ENCODE measurements at places on chromosomes 11 and 22. TPM values are rescaled to one million over a fixed set of nuclear protein-coding genes. Genes with fewer than 3 reads are reported as not detected.

The MTCH2 gene
- 93.7 TPM for total RNA-seq

- no peak overlapping the region for H3K4me3 ChIP-seq
- no peaks in the 10 kb centered on the region for H3K4me1 ChIP-seq
- H3K27ac ChIP-seq, result no peak overlapping the region
- peaks cover 89% of the 10 kb centered on the region for H3K27me3 ChIP-seq
Observed at GRCh38 chr22:37290737-37291136, 8.4 kb downstream of the CYTH4 start.

The DEFB131B gene
- total RNA-seq, result not detected

The ACR gene
- total RNA-seq, result 0.30 TPM

DNA sequence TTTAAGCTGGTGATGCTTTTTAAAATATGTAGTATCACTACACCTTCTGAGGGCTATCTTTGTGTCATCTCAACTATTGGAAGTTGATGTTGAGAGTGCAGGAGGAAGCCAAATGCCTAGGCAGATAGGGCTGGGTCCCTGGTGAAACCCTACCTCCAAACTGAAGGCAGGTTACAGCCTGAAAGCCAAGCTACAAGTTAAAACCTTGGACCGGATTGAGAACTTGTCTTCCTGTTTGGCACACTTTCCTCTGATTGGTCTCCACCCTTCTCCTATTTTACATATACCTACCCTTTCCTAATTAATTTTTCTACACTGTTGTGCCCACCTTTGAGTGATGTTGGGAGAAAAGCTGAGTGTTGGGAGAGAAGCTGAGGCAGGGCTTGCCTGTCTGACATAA, 287.8 kb upstream of the CNTN5 start:
- no peaks in the 10 kb centered on the region for H3K4me1 ChIP-seq
- no peak overlapping the region for H3K27ac ChIP-seq
- H3K4me3 ChIP-seq, result no peak overlapping the region
- no peaks in the 10 kb centered on the region for H3K27me3 ChIP-seq

DNA sequence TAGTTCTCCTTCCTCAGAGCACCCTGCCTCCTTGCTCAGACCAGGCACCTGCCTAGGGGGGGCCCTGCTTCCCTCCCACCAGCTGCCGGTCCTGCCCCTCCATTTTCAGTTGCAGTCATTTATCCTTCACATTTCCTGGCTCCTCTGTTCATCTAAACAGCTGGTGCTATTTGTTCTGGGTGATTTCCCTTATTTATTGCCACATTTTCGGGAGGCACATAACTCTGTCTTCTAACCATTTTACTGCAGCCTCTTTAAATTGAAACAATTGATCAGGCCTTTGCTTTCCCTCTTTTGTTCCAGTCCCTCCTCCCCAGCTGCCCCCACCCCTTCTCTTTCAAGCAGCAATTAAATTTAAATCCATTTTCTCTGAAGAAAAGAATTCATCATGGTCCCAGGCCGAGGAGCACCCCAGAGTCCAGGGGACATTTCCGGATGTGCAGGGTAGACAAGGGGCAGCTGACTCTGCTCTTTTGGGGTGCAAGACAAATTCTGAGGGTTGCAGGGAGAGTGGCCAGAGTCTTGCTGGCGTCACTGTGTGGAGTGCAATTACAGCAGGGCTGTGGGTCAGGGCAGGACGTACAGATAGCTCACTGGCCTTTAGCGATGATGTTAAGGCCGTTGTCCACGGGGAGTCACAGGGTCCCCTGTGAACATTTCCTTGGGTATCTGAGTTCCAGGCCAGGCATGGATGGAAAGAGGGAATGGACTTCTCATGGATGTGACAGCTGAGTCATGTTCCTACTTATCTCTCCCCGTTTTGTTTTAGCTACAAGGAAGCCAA, 476.4 kb downstream of the TBC1D22A start:
- H3K4me1 ChIP-seq, result no peaks in the 10 kb centered on the region
- H3K27me3 ChIP-seq, result peaks cover 52% of the 10 kb centered on the region
- H3K4me3 ChIP-seq, result no peak overlapping the region
- no peak overlapping the region for H3K27ac ChIP-seq
- DNase-seq, result no peak

DNA sequence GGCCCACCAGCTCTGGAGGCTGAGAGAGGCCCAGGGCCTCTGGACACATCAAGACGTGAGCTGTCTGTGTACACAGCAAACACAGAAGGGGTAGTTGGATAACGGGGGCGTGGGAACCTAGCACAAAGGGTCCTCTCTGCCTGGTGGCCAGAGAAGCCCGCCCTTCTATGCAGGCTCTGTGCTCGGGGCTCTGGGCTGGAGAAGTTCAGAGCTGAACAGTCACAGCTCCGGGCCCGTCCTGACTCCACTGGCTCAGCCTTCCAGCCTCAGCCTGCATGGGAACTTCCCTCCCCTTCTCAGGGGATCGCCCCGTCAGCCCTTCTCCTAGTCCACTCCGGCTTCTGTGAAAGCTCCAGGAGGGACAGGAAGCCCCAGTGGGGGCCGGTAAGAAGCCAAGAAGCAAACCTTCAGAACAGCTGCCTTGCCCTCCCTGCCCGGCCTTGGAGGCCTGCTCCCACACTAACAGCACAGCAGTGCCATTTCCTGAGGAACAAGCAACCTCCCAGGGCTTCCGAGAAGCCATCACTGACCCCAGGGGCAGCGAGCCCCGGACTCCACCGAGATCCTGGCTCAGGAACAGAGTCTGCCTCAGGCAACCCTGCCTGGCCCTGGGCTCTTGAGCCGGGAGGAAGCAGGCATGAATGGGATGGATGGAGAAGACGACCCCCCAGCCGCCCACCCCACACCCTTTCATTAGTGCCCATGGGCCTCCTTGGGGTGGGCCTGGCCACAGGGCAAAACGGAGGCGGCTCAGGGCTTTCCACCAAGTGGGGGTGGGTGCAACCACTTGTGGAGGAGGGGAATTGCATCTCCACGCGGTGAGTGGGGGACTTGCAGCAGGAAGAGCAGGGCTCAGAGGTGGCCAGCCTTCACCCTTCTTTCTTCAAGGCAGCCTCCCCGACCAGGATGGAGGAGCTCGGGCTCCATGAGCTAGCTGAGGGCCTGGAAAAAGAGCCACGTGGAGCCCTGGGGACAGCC, 119.8 kb downstream of the ST3GAL4 start:
- no peaks in the 10 kb centered on the region for H3K36me3 ChIP-seq
- DNase-seq, result no peak
- H3K27ac ChIP-seq, result peak overlapping the region; percentile 56
- no peak overlapping the region for H3K4me3 ChIP-seq
- no peaks in the 10 kb centered on the region for H3K27me3 ChIP-seq

The OR5P2 gene
- not detected for total RNA-seq

- H3K27me3 ChIP-seq, result no peaks in the 10 kb centered on the region
- H3K27ac ChIP-seq, result no peak overlapping the region
- H3K4me1 ChIP-seq, result peaks cover 47% of the 10 kb centered on the region
Observed at GRCh38 chr22:40621309-40622151, 15.0 kb downstream of the MRTFA start.

DNA sequence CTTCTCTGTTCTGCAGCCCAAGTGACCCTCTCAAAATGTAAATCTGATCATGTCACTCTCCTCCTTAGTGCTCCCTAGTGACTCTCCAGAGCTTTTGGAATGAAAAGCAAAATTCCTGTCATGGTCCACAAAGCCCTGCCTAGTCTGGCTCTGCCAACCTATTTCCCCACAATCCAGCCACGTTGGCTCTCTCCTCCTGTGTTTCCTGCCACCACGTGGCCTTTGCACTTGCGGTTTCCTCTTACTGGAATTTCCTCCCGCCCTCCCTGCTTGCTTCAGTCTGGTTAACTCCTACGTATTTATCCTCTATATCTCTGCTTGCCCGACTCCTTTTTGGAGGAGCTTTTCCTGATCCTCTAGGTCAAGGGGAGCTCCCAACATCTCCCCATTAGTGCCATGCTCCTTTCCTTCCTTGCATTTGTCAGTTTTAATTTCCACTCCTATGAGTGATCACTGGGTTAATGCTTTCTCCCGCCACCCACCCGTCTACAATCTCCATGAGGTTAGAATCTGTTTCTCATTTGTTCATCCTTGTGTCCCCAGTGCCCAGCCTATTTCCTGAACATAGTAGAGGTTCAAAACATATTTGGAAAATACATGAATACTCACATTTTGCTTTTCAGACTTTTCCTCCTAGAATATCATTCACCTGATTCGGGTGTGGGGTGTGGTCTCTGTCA, 11.5 kb downstream of the NNMT start:
- DNase-seq, result peak; percentile 45
- H3K27me3 ChIP-seq, result no peaks in the 10 kb centered on the region
- H3K27ac ChIP-seq, result peak overlapping the region; percentile 67
- peak overlapping the region; percentile 26 for H3K4me3 ChIP-seq
- H3K4me1 ChIP-seq, result peaks cover 30% of the 10 kb centered on the region
- peaks cover 11% of the 10 kb centered on the region for H3K36me3 ChIP-seq

DNA sequence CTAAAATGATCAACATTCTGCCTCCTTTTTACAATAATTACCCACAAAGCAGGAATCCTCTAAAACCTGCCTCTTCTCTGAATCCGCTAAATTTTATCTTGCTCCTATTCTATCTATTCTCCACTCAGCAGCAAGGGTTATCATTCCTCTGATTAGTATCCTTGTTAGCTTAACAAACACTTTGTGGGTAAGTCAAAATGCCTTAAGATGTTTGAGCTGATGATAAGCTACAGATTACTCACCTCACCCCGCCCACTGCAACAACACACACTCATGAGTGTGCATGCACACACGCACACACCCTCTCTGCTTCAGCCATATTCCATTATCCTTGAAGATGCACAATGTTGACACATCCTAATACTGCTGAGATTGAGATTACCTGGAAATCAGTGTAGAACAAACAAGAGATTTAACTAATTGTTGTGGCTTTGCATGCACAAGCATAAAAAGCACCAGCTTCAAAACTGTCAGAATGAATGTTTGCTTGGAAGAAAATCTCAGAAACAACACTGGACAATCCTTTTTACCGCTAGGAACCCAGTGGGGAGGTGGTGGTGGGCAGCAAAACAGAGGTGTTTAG, 130.9 kb downstream of the BBOX1 start:
- H3K4me1 ChIP-seq, result no peaks in the 10 kb centered on the region
- H3K36me3 ChIP-seq, result no peaks in the 10 kb centered on the region
- no peak overlapping the region for H3K27ac ChIP-seq
- peaks cover 16% of the 10 kb centered on the region for H3K27me3 ChIP-seq
- no peak for DNase-seq

GRCh38 chr11:92765082-92765840, 204.2 kb upstream of the MTNR1B start:
- H3K27ac ChIP-seq, result no peak overlapping the region
- peak overlapping the region; percentile 55 for H3K4me3 ChIP-seq
- H3K4me1 ChIP-seq, result peaks cover 27% of the 10 kb centered on the region
- no peaks in the 10 kb centered on the region for H3K36me3 ChIP-seq
- no peak for DNase-seq
- no peaks in the 10 kb centered on the region for H3K27me3 ChIP-seq

DNA sequence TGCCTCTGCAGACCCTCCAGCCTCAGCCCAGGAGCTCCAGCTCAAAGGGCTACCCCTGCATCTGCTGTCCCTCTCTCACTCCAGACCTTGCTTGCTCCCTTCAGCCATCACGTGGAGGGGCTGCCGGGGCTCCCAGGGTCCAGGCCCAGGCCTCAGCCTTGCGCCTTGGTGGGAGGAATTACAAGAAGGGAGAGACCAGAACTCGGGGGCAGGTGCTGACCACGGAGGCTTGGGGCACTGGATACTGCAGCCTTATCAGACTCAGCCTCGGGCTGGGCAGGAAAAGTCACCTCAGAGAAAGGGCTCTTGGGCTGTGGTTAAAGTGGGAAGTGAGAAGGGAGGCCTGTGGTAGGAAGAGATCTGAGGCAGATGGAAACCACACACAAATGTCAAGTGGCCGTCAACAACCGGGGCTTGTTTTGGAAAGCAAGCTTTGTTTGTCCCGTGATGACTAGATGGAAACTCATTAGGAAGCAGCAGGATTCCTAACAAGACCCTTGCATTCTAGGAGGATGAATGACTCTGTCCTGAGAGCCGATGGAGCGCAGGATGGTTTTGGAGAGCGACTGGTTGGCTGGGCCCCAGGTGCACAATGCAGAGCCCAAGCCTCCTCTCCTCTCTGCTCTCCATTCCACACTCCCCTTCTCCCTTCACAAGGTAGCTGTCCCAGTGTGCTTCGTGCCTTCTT, 1321.7 kb downstream of the TBC1D22A start:
- H3K36me3 ChIP-seq, result no peaks in the 10 kb centered on the region
- no peaks in the 10 kb centered on the region for H3K4me1 ChIP-seq
- peaks cover 82% of the 10 kb centered on the region for H3K27me3 ChIP-seq
- H3K4me3 ChIP-seq, result no peak overlapping the region

DNA sequence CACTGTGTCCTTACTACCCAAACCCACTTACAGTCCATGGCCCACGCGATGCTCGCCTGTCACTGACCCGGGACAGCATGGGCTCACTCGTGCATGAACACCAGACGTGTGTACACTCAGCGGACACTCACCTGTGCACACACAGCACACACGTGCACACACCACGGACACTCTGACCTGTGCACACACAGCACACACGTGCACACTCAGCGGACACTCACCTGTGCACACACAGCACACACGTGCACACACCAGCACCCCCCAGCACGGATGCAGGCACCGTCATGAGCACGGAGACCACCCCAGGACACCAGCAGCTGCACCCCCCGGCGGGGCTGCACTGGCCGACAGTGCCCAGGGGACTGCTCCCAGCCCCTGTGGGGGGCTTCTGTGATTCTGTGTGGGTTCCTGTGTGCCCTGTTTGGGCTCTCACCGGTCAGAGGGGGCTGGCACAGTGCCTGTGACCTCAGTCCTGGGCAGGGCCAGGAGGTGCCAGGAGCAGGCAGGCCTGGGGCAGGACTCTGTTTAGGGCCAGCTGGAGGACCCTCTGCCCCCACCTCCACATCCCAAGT, 20.2 kb downstream of the CRELD2 start:
- peaks cover 50% of the 10 kb centered on the region for H3K4me1 ChIP-seq
- no peaks in the 10 kb centered on the region for H3K27me3 ChIP-seq
- no peak overlapping the region for H3K4me3 ChIP-seq

DNA sequence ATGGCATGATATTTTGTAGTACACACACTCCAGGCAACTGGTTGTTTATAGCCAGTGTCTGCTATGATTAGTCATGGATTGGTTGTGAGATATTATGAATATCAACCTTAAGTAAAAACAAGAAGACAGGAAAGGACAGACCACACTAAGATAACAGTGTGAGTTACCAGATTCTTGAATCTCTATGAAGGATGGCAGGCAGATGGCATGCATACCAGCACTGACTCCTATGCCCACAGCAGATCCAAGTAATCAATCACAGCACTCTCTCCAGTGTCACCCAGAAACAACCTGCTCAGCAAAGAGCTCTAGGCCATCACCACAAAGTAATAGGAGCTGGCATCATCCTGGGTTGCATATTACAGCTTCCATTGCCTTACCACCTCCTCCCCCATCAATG, 116.6 kb downstream of the GALNT18 start:
- DNase-seq, result no peak
- H3K36me3 ChIP-seq, result no peaks in the 10 kb centered on the region
- peaks cover 42% of the 10 kb centered on the region for H3K4me1 ChIP-seq
- no peaks in the 10 kb centered on the region for H3K27me3 ChIP-seq
- no peak overlapping the region for H3K27ac ChIP-seq
- H3K4me3 ChIP-seq, result no peak overlapping the region

- no peak overlapping the region for H3K27ac ChIP-seq
- H3K4me1 ChIP-seq, result no peaks in the 10 kb centered on the region
- no peak for DNase-seq
- H3K4me3 ChIP-seq, result no peak overlapping the region
Observed at GRCh38 chr11:122276221-122276620, 160.2 kb upstream of the BLID start.

The TPST2 gene
- total RNA-seq, result 28.5 TPM
